ENCODE measurements at places on chromosomes 1 and 21.

GRCh38 chr1:186454981-186455380 is 5.9 kb downstream of the PDC start:
- no peak for DNase-seq

DNA sequence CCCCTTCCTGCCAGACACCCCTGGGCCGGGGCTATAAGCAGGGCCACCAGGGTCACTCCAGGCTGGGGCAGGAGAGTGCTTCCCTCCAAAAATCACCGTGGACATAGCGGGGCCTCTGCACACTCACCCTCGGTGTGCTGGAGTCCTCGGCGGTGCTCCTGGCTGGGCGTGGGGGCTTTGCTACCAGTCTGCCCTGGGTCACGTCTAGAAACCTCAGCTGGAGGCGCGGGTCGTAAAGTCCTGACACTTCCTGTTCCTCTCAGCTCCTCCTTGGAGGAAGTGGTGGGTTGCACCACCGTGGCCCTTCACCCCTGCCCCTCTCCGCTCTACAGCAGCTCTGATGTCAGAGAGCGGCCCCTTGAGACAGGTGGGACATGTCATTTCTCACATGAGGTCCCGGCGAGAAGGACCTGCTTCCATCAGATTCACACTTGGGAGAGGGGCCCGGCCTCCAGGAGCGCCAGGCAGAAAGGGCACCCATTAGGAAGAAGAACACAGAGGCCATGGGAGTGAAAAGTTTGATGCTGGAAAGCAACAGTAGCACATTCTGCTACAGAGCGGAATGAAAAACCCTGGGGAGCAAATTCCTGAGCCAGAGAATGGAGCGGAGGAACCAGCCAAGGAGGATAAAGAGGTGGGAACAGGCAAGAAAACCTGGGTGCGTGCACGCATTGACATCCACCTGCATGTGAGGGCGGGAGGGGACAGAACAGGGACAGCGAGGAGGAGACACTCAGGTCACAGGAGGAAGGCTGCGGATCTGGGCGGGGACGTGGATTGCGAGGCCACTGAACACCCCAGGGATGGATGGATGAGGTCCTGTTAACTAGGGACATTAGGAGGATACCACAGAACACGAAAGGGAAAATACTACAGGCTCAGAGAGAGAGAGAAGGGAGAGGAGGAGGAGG is at the start of gene ITGB2:
TSS of gene ITGB2 (minus strand) at position 206 of the 911 bp plus-strand sequence. CDS start 10,117 bp downstream, outside the sequence.
- DNase-seq, result no peak

DNA sequence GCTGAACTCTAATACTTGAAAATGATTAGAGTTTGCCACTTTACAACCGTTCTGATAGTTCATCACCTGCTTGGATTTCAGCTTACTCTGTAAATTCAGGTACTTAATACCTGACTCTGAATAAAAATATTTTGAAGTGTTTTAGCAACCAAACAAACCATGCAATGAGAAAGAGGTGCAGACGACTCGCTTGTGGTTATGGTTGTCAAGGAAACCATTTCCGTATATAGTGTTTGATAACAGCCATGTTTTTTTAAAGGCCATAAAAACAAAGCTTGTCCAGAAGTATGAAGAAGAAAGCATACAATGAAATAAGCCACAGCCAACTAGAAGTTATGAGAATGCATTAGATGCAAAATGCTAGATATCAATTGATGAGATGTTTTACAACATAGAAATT is 167.2 kb upstream of the HMCN1 start:
- no peak for DNase-seq

GRCh38 chr1:75472971-75473603 is 137.8 kb downstream of the SLC44A5 start:
- no peak for DNase-seq

- no peak for DNase-seq
Measured at GRCh38 chr1:17596651-17597509, 57.4 kb downstream of the ARHGEF10L start.

DNA sequence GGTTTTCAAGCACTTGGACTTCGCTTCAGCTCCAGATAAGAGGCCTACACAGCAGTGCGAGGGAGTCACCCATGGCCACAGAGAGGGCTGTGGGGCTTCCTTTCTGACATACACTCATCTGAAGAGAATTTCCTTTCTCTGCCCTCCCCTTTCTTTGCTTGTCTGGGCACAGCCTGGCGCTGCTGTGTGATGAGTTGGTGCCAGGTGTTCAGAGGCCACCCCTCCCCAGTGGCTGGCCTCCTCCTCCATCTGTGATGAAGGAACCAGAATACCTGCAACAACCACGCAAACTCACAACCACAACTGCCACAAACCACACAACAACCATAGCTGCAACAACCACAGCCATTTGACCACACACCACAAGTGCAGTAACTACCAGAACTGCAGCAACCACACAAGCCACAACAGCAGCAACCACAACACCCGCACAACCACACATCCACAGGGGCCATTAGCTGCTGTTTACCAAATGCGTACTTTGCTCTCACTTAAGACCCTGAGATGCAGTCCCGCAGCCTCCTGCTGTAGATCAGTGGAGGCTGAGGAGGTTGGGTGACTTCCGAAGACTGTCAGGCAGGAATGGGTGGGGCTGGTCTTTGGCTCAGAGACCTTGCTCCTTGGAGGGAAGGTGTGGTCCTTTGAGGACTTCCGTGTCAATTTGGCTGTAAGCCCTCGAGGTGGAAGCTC is 71.1 kb downstream of the IER5 start:
- no peak for DNase-seq

DNA sequence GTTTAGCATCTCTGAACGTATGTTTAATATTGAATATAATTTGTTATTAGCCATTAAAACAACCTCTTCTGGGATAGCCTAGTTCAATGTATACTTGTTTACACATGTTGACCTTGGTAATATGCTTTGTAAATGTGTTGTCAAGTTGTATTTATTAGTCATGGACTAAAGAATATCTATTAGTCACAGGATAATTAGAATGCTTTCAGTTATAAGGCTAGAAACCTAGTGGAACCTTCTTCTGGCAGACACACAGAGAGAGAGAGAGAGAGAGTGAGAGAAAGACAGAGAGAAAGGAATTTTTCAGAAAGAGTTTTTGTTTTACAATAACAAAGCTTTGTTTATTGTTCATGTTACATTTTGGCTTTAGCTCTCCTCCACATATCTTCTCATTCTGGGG is 181.1 kb upstream of the APP start:
- DNase-seq, result no peak

- no peak for DNase-seq
Measured at GRCh38 chr1:170872663-170873062, 62.7 kb upstream of the MROH9 start.

DNA sequence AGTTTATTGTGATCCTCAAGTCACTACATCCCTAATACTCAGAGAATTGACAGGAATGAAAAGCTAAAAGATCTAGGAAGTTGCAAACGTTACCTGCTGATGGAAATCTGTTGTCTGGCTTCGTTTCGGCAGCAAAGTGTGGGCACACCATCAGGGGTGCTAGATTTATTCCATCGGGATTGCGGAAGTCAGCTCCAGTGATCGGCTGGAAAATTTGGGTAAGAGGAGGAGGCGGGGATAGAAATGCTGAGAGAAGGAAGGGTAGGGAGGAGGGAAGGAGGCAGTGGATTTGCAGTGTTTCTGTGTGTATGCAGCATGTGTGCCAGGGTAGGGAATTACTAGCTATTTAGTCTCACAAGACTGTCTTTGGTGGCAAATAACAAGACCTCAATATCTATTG is at the start of gene CTSK:
TSS of gene CTSK (minus strand) at position 140 of the 400 bp plus-strand sequence. CDS start 1,455 bp downstream, outside the sequence.
- no peak for DNase-seq

- DNase-seq, result no peak
Measured at GRCh38 chr1:77095236-77095635, 124.0 kb downstream of the PIGK start.

- DNase-seq, result no peak
Measured at GRCh38 chr1:231734417-231734816, 107.8 kb downstream of the DISC1 start.

- DNase-seq, result no peak
Measured at GRCh38 chr1:79193211-79194079, 186.9 kb upstream of the ADGRL4 start.

DNA sequence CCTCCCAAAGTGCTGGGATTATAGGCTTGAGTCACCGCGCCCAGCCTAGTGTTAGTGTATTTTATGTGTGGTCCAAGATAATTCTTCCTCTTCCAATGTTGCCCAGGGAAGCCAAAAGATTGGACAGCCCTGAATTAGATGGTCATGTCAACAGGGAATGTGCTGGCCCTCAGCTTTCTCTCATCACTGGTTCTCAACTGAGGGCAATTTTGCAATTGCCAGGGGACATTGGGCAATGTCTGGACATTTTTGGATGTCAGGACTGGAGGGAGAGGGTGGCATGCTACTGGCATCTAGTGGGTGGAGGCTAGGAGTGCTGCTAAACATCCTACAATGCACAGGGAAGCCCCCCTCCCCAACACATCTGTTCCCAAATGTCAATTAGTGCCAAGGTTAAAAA is 95.0 kb downstream of the LAMC2 start:
- DNase-seq, result no peak

DNA sequence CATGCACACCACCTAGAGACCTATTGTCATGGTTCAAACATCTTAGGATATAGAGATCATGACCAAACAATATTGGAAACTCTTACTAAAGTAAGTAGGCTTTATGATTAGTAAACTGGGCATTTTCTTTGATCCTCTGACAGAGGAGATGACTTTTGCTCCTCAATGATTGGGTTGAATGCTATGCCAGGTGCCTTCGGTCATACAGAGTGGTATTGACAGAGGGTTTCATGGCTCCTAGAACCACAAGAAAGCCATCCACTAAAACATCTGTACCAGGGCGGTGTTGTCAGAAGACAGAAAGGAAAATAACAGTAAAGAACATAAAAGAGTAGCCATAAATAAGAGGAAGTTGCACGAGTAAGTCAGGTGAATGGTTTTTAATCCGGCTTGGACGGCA is 20.8 kb upstream of the SAMSN1 start:
- no peak for DNase-seq

- DNase-seq, result no peak
Measured at GRCh38 chr1:169508432-169509338, 22.9 kb upstream of the SLC19A2 start.
